Muscle of leg (tissue), 16 donors: ENCODE measurements at places on chromosomes 6 and 20.
A peak's percentile ranks its signal among the peaks of the same experiment; 100 is the strongest.

- DNase-seq = peak; percentile 12
Observed at GRCh38 chr6:87274660-87275274, 47.6 kb upstream of the SMIM8 start.

DNA sequence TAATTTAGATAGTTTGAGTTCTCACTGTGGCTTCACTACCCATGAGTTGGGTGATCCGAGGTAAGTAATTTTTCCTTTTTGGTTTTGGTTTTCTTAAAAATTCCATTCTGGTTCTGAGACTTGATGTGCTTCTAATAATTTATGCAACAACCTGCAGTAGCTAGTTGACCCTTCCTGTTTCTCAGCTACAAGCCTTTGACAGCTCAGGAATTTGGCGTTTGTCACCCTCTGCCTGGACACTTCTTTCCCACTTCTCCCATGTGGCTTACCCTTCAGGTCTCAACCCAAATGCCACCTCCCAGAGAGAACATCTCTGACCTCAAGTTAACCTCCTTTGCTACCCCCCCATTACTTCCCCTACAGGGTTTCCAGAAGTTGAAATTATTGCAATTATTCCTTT, 49.7 kb upstream of the TSHZ2 start:
- DNase-seq = no peak

- no peak for DNase-seq
Observed at GRCh38 chr20:9180481-9181257, 111.8 kb downstream of the PLCB4 start.

DNA sequence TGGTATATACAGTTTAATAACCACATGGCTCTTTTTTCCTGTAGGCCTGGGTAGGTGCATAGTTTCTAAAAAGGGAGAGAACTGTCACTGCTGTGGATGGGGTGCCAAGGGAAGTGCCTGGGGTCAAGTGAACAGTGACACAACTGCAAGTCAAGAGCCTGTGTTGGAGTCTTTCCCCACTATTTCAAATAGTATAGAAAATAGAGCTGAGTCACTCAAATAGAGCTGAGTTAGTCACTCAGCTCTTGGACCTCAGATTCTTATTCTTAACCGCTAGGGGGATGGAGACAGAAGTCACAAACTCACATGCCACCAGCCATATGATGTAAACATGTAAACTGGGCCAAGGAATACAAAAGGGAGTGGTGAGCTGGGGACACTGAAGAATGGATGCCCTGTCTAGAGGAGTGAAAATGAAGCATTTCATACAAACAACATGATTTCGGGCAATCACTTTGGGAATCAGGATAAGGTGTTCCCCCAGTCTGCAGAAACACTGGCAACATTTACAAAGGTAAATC, 2.1 kb downstream of the NQO2 start:
- peak; percentile 53 for DNase-seq

DNA sequence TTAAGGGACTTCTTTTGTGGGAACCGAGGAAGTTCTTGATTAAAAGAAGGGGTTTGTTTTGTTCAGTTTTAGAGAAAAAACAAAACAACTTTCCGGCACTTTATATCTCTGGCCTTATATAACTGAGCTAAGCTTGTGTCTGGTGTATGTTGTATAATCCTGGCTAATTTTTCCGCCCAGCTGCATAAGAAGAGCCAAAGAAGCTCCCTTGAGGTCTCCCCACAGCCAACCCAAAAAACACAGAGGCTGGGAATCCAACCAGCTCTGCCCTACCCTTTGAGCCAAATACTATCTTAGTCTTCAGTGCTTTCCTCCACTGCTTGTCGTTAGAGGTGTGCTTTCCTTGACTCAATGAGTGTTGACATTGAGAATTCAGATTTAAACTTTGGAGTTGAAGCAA, 45.5 kb upstream of the RNF146 start:
- DNase-seq = peak; percentile 70

DNA sequence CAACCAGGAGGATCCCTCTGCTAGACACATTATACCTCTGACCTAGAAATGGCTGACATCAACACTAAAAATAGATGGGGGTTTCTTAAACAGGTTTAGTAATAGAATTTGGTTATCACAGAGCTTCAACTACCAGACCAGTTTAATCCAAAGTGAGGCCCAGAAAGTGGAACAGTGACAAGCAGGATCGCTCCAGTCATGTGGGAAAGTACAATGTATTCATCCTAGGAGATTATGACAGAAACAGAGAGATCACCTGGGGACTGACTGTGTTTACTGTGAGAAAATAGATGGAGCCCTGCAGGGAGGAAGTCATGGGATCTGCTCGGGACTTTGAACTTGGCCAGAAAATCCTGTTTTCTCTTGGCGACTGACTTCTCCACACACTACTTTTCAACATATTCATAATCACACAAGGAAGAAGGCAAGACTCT, 238.7 kb upstream of the SOX4 start:
- peak; percentile 35 for DNase-seq

DNA sequence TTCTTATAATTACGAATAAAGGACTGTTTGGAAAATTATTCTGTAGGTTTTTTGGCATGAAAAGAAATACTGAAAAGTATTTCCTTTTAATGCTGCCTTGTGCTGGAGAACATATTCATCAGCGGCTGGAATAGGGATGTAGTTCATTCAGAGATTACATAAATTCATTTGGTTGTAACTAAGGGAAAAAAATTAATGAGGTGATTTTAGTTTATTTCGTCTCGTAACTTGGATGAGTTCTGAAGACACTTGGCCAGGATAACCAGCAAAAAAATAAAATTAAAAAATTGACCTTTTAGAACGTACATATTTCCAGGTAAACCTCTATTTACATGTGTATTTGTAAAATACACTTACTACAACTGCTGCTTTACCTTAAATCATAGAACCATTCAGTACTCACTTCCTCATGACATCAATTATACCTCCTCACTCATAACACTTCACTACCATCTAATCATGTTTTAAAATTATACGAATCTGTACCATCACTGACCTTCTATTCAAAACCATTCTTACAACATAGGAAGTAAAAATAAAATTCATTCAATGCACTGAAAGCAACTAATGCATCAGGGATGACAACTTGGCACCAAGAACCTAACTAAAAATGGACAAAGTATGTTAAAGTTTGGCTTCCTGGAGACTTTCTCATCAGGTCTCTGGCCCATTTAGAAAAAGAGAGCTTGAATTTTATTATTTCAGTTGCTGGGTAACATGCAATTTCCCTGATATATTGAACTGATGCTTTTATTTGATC, 17.2 kb downstream of the KLHL31 start:
- peak; percentile 32 for DNase-seq

DNA sequence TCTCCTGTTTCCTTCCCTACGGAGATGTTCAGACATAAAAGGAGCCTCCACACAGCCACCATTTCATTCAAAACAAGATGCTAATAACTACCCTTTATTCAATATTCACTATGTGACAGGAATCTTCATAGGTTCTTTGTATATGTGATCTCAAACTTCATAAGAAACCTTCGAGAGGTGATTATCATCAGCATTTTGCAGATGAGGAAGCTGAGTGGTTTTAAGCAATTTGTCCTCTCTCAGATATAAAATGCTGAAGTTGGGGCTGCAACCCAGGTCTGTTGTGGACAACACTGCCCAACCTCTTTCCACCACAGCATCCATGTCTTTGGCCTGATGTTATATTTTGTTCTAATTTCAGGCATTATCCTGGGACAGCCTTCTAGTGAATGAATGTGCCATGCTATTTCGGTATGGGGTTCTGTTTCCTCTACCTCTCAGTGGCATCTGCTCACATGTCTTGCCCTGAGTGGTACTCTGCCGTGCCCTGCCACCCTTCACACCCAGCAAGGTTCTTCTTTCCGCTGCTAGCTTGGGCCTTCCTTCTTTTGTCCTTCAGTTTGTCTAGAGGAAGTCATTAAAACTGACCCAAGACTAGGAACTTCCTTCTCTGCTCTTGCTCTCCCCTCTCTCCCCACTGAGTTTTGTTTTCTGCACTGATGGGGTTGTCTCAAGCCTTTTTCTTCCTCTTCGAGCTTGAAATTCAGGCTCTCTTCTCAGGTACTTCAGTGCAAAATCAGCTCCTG, 300.9 kb upstream of the PRDM1 start:
- DNase-seq = peak; percentile 55

DNA sequence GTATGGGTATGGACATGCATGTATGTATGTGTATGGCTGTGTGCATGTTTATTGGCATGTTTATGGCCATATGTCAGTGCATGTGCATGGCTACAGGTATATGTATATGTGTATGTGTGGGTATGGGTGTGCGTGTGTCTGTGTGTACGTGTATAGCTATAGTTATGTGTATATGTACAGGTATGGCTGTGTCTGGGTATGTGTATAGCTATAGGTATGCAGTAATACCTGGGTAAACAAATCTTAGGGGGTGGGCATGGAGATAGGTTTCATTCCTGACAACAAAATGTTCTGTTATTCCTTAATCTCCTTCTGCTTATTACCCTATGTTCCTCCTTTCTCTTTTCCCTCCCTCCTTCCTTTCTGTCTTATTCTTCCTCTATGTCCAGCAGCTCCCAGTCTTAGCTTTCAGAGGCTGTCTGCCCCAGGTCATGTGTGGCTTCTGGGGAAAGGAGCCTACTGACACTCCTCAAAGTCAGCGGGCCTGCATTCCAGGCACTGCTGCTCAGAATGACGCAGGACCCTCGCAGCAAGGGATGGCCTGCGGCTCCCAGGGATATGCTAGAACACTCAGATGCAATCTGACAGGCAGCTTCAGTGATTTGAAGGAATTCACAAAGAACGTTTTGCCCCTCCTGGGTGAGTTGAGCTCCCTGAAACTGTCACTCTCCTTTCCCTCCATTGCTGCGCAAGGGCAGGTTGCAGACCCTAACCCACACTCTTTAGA, 139.3 kb upstream of the PHACTR1 start:
- no peak for DNase-seq

GRCh38 chr6:73460056-73460455, 1.5 kb upstream of the MTO1 start:
- DNase-seq = no peak

DNA sequence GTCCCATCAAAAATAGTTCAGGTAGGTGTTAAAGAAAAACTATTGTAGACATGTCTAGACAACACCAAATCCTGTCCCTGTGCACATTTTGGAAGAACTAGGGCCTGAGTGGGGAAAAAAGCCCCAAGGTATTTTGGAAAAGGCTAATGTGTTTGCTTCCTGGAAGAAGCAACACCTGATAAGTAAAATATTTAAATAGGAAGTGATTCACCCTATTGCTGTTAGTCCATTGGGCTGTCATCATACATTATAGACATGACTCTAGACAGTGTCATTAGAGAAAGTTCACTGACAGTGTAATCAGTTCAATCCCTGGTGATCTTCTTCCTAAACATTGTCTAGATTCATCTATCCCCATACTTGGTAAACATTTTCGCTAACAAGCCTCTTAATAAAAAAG, 465.3 kb downstream of the CBLN4 start:
- DNase-seq = no peak

DNA sequence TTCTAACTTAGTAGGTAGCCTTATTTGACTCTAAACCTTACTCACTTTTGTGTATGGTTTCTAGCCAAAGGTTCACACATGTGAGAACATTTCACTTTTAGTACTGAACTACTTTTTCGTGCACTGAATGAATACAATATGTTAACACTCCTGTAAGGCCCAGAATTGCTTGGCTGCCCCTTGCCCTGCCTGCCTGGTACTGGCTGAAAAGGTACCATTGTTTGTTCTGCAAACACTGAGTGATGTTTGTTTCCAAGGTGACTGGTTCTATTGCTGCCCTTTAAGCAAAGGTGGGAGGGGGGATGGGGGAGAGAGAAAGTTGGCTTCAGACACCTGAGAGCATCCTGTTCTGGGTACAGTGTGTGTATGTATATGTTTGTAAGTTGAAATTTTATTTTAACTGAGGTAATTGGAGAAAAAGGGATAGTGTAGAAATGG, 31.2 kb downstream of the RREB1 start:
- DNase-seq = no peak

DNA sequence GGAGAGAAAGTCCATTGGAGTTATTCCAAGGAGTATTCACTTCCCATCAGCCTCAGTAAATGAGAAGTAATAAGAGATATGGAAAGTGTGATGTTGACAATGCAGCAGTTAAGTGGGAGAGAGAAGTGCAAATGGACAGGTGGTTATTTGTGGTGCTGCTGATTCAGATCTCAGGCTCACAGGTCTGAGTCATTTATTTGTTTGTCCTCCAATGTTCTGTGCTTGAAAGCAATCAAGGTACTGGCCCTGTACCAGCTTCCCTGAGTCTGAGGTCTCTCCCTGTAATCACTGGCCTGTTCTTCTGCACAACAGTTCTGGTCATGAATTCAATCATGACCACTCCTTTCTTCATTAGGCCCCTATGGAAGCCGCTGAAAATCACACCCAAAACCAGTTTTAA, 827.7 kb downstream of the MAFB start:
- DNase-seq = no peak

DNA sequence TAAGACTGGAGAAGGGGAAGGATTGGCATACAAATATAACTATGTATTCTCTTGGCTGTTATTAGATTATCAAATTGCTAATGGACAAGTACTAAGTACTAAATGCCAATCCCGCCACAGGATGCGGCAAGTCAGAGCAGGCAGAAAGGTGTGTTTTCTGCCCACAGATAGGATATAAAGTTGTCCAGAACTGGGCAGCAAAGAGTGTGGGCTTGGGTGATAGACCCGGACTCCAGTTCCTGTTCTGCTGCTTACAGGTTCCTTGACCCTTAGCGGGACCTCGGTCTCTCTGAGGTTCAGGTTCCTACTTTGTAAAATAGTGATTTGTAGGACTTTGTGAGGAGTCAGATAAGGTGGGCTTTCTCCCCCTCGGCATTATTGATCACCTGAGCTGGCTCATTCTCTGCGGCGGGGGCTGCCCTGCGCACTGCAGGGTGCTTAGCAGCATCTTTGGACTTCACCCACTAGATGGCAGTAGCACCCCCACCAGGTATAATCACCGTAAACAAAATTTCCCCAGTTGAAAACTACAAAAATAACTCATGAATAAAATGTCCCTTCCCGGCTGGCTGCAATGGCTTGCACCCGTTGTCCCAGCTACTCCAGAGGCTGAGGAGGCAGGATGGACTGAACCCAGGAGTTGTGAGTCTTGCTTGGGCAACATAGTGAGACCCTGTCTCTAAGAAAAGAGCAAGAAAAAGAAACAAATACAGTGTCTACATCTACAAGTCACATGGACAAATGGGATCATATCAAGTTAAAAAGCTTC, 193.1 kb downstream of the DOK5 start:
- DNase-seq = no peak

GRCh38 chr20:2314759-2315439, 19.1 kb downstream of the TGM3 start:
- DNase-seq = peak; percentile 89

DNA sequence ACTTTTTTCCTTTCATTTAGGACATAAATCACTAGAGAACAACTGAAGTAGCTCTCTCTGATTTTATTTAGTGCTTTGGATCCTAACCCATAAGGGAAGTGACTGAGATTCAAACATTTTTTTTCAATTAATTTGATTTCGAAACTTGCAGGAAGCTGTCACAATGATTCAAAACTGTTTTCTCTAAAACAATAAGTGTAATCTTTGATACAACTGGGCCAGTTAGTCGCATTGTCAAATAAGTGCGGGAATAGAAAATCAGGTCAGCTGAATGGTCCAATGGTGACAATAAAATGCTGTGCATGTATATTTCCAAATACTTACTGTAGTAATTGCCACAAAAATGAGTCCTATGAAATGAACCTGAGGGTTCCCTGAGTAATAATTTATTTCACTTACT, 930.8 kb downstream of the TFAP2A start:
- DNase-seq = no peak
